NCI-H1048 (cell line): ENCODE measurements at places on chromosomes 11 and 22.

- no peak for DNase-seq
Measured at GRCh38 chr11:122786896-122787295, 51.4 kb upstream of the CRTAM start.

DNA sequence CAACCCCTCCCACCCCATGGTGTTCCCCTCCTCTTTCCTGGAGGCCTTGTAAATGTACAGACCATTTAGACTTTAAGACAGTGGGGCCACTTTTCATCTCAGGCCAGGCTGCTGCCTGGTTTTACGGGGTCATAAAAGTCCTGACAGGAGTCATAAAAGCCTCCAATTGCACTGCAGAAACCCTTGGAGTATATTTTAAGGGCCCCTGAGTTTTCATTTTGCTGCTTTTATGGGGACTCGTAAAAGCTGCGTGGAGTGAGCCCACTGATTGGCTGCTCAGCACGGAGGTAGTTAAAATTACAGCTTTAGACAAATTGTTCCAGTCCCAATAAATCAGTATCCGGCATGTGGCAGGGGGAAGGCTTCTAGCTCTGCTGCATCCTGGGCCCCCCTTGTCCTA lies 627.6 kb downstream of the NTM start:
- no peak for DNase-seq

- no peak for DNase-seq
Measured at GRCh38 chr22:50561401-50562358, 1.0 kb downstream of the SYCE3 start.

- no peak for DNase-seq
Measured at GRCh38 chr11:23212807-23213206, 352.5 kb upstream of the CCDC179 start.

GRCh38 chr22:50282361-50283155 lies 12.4 kb upstream of the MAPK11 start:
- DNase-seq: no peak

DNA sequence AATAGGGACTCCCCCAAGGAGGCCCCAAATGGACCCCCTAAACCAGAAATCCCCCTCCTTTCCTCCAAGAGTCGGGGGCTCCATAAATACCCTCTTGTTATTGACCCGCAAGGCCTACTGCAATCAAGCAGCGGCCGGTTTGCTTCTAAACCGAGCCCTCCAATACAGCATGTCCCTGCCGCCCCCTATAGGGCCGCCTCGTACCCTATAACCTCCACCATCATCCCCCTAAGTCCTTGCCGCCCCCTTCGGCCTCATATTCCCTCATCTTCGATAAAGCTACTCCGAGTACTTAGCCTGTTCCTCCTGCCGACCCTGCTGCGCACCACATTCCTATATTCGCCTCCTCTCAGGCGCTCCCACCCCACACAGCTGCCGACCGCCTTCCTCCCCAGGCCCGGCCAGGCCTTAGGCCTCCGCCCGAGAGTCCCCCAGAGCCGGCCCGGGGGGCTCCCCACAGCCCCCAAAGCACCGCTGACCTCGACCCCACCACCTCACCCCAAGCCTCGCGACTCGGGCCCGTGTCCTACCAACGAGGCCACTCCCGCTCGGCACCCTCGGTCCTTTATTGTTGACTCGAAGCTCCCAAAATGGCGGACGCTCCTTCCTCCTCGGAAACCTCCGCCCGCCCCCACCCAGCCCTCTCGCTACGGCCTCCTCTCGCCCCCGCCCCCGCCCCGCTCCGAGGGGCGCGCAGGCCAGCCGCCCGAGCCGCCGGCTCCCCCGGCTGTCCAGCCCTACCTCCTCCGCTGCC lies 430 bp downstream of the DDX6 start:
- DNase-seq: no peak

GRCh38 chr22:20437613-20438426 lies at the start of gene SCARF2:
Gene SCARF2 (minus strand): TSS chr22:20437825. CDS start chr22:20437754, 71 bp downstream.
- no peak for DNase-seq
